Bone marrow (tissue), 2 donors: ENCODE measurements at places on chromosomes 7 and 10.

DNA sequence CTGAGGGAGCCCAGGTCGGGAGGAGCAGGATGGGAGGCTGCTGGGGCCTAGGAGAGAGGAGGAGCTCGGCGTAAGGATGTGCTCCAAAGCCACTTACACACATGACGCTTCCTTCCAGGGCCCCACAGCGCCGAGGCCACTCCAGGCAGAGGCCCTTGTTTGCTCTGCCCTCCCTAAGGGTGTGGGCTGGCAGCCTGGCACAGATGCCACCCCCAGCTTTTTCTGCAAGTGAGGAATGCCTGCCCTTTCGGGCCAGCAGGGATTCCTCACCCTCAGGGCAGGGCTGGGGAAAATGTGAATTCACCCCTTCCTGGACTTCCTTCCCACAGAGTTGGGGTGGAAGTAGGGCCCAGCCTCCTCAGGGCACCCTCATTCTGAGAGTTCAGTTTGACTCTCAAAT, 5.6 kb upstream of the AQP1 start:
- no peak for DNase-seq

DNA sequence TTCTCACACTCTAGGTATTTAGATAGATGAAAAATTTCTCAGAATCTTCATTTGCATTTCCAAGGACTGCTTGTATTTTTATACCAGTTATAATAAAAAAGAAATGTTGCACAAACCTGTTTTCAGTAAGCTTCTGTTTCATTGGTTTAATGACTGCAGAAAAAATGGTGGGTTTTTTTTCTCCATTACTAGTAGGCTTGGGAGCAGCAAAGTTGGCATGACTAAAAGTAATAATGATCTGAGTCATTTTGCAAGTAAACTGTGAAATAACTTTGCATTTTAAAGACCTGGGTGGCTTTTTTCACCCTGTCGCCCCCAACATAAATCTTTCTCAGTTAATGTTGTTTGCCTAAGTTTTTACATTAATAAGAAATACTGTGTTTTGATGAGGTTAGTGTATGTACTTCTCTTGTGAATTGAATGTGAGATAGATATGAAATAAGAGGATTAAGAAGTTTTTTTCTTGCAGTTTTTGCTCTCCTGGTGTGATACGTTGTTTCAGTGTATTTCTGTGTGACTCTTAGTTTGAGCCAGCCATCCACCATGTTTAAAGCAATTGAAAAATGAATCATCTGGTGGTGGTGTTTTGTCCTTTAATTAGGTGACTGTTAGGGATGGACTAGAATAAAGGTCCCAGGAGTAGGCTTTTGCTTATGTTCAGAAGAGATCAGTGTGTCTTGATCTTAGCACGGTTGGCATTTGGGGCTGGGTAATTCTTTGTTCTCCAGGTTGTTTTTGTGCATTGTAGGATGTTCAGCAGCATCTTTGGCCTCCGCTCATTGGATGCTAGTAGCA, 1.8 kb downstream of the GNAI1 start:
- no peak for DNase-seq

- no peak for DNase-seq
Observed at GRCh38 chr7:111982133-111982532, 224.1 kb downstream of the DOCK4 start.

DNA sequence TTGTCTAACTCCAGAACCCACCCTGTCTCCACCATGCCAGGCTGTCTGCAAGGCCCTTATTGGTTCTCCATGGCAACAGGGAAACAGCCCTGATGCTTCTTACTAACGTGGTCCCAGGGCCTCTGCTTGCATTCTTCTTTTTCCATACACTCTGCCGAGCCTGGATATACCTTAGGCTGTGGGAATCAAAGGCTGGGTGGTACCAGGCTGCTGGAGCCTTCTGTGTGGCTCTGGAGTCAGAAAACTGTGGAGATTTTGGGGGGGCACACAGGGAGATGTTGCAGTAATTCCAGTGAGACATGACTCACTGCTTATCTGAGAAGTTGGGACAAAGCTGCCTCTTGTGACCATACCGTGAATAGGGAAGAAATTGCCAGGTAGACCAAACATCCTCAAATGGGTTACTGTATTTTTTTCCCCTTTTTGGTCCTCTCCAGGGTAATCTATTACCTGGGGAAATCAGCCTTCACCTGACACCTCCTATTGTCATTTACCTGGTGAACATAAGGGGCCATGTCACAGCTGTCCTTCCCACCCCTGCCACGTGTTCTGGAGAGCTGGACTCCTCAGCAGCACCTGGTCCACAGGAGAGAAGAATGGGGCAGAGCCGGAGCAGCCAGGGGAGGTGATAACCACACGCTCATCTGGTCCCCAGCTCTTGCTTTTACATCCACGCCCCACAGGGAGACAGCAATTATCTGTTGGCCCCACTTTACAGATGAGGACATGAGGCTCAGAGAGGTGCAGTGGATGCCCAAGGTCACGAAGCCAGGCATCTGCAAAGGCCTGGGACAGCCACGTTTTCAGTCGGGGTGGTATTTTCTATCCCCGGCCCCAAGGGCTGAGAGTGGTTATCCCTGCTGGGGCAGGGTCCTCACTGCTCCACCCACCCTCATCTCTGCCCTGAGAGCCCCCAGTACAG, 4.6 kb downstream of the CHST3 start:
- no peak for DNase-seq

- DNase-seq = peak; percentile 23
Observed at GRCh38 chr7:111138193-111138569, 47.3 kb downstream of the LRRN3 start.

GRCh38 chr10:69220507-69220906, 375 bp downstream of the HKDC1 start:
- no peak for DNase-seq

DNA sequence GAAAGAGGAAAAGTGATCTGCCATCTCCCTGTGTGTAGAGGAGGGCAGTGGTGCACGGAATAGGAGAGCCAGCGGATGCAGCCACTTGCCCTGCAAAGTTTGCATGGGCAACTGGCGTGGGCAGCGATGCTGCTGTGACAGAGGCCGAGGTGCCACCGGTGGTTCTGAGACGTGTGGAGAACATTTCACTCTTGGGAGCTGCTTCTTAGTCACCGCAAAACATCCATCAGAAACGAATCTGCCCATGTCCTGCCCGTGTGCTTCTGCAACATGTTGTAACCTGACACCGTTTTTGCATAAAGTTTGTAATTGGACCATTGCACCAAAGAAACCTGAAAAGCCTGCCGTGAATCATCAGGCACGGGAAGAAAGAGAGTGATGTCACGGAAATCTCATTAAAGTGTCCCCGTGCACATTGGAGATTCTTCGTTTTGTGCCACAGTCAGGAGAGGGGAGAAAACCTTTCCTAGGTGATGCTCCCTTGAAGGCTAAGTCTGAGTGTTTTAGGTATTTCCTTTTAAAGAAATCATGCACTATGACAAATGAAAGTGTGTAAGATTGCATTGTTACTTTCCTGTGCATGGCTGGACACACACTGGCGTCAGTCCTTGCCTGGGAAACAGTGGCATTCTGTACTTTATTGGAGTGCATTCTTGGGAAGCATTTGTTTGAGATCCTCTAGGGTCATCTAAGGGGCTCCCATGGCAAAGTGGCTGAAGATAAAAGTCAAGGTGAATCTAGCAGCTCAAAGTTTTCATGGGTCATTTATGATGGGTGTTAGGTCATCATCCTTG, 302.6 kb downstream of the KLF6 start:
- no peak for DNase-seq

- DNase-seq = no peak
Observed at GRCh38 chr7:116918704-116919103, 34.6 kb upstream of the ST7 start.

- no peak for DNase-seq
Observed at GRCh38 chr10:13732465-13732881, 145.7 kb downstream of the PRPF18 start.

DNA sequence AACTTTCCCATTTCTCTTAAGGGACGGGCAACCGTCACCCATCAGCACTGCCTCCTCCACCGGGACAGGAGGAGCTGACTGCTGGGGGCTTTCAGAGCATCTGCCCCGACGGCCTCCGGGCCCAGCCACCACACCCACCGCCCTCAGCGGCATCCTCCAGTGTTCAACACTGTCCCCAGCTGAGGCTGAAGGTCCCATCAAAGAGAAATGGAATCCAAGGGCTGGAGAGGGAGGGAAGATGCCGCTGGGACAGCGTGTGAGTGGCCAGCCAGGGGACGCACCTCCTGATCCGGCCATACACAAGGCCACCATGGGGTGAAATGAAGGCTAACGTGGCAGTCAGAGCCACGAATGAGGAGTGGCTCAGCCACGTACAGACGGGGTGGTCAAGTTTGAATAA, 153.6 kb upstream of the PPP2R2D start:
- no peak for DNase-seq

DNA sequence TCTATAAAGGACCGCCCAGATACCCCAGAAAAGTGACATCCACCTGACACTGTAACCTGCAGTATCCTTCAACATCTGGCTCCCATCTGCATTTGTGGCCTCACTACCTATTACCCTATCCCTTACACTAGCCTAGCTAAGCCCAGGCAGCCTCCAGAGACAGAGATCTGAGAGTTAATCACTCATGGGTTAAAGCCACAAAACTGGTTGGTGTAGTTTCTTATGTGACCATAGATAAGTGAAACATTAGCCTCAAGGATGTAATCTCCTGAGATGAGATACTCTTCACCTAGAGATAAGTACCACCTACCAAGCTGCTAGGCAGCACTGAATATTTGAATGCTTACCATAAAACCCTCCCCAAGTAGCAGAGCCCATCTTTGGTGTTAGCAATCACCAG, 35.4 kb downstream of the CTTNBP2 start:
- DNase-seq = no peak

DNA sequence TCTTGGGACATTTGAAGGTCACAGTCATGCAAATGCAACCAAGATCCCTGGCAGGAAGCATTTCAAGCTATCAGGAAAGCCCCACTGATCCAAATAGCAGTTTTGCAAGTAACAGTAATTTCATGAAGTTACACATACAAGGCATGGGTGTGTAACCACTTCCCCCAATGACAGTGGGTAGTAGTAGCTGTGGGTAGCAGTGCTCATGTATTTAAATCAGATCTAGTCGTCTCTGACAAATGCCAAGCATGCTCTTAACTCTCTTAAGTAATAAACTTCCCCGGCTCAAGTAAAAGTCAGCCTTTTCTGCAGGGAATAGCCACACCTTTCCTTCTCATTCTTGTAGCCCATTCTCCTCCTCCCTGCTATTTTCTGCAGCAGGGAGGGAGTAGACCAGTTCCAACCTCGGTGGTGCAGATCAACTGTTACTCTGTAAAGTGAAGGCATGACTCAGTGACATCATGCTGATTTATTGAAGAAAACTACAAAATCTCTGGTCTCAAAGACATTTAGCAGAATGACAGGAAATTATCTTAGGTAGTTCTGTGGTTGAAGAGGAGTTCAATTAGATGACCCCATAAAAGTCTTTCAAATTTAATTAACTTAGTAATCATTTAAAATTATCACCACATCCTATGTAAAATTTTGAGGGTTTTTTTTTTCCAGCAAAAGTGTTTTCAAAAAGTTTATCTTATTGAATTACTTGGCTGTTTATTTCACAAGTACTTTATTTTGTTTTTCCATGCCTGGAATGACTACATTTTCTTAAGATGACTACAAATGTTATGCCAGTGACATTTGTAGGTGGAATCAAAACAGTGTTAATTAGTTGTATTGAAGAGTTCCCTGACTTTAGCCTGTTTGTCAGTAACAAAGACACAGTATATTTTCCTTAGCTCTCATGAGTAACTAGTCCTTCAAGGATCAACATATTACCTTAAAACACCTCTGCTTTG, 568.3 kb downstream of the INHBA start:
- DNase-seq = no peak

DNA sequence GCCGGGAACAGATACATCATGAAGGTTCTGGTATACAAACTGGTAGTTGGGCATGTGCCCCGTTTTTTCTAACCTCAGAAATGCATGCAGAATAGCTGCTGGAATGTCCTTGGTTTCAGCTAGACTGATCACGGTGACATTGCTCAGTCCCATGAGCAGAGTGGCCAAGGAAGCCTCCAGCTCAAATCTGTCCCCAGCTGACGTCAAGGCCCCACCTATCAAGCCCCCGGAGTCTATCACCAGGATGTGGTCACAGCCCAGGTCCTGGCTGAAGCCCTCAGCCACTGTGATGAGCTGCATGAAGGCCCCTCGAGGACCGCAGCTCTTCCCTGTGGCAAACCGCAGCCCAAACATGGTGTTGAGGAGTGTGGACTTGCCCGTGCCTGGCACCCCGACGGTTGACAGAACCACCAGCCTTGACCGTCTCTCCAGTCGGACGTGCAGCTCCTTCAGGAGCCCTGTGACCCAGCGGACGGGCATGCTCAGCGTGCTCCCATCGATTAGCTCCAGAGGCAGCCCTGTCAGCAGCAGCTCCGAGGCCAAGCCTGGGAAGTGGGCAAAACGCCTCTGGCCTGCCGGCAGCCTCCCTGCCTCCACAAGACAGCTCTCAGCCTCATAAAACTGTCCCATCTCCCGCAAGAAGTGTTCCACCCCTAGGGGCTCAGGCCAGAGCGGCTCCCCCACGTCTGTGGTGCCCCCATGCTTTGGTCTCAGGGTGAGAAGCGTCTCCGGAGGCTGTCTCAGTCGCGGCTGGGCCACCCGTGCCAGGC, 7.8 kb upstream of the MRPS24 start:
- DNase-seq = no peak

- no peak for DNase-seq
Observed at GRCh38 chr10:78528749-78529204, 495.1 kb downstream of the RPS24 start.
